Aorta (tissue), 5 donors: ENCODE measurements at places on chromosomes 6 and 20. TPM values are rescaled to one million over a fixed set of nuclear protein-coding genes. Genes with fewer than 3 reads are reported as not detected.

MMP24OS gene
- total RNA-seq, result 58.6 TPM

CHRNA4 gene
- total RNA-seq, result not detected

NKX2-4 gene
- total RNA-seq, result not detected

MUC21 gene
- not detected for total RNA-seq

RRBP1 gene
- total RNA-seq, result 165 TPM

PSMB8 gene
- total RNA-seq, result 58.4 TPM

KIAA1755 gene
- total RNA-seq, result 46.4 TPM

OPRM1 gene
- not detected for total RNA-seq

SPEF1 gene
- not detected for total RNA-seq

SLC13A3 gene
- total RNA-seq, result 5.1 TPM

RHAG gene
- total RNA-seq, result not detected

CCN5 gene
- 59.4 TPM for total RNA-seq

REM1 gene
- 13.6 TPM for total RNA-seq

BMP7 gene
- 0.52 TPM for total RNA-seq

ZBTB22 gene
- 21.3 TPM for total RNA-seq

OR2H2 gene
- total RNA-seq, result not detected

MDC1 gene
- total RNA-seq, result 33.3 TPM

LAMP5 gene
- total RNA-seq, result 0.18 TPM

LZTS3 gene
- total RNA-seq, result 9.9 TPM

PRND gene
- total RNA-seq, result 1.3 TPM

EMILIN3 gene
- 0.39 TPM for total RNA-seq

CAPN11 gene
- 0.81 TPM for total RNA-seq

SLC26A8 gene
- total RNA-seq, result 0.33 TPM

EPB41L2 gene
- 340 TPM for total RNA-seq

GRM1 gene
- 0.13 TPM for total RNA-seq

PRICKLE4 gene
- 3.5 TPM for total RNA-seq

OLIG3 gene
- total RNA-seq, result not detected

RIPOR3 gene
- 8.0 TPM for total RNA-seq

MDFI gene
- total RNA-seq, result 9.3 TPM

ACTR5 gene
- total RNA-seq, result 7.0 TPM

PSORS1C1 gene
- 3.0 TPM for total RNA-seq

CCNC gene
- 40.4 TPM for total RNA-seq

GJA10 gene
- not detected for total RNA-seq

SYCP2 gene
- total RNA-seq, result 5.6 TPM

SLC35A1 gene
- total RNA-seq, result 20.0 TPM

RSPO4 gene
- total RNA-seq, result 1.0 TPM

TPX2 gene
- total RNA-seq, result 0.75 TPM

BTNL2 gene
- not detected for total RNA-seq

TNF gene
- total RNA-seq, result 1.9 TPM

NRM gene
- 13.0 TPM for total RNA-seq

WFDC12 gene
- total RNA-seq, result not detected

EPHA7 gene
- total RNA-seq, result 2.4 TPM

ZNF391 gene
- 2.6 TPM for total RNA-seq

ADGRB3 gene
- 5.4 TPM for total RNA-seq

SOBP gene
- total RNA-seq, result 20.2 TPM

AIF1 gene
- total RNA-seq, result 32.6 TPM
